BJ (cell line): ENCODE measurements at places on chromosomes 7 and 10.
A peak's percentile ranks its signal among the peaks of the same experiment; 100 is the strongest.

GRCh38 chr10:89644691-89644966 is 413 bp downstream of the PANK1 start:
- DNase-seq: no peak

DNA sequence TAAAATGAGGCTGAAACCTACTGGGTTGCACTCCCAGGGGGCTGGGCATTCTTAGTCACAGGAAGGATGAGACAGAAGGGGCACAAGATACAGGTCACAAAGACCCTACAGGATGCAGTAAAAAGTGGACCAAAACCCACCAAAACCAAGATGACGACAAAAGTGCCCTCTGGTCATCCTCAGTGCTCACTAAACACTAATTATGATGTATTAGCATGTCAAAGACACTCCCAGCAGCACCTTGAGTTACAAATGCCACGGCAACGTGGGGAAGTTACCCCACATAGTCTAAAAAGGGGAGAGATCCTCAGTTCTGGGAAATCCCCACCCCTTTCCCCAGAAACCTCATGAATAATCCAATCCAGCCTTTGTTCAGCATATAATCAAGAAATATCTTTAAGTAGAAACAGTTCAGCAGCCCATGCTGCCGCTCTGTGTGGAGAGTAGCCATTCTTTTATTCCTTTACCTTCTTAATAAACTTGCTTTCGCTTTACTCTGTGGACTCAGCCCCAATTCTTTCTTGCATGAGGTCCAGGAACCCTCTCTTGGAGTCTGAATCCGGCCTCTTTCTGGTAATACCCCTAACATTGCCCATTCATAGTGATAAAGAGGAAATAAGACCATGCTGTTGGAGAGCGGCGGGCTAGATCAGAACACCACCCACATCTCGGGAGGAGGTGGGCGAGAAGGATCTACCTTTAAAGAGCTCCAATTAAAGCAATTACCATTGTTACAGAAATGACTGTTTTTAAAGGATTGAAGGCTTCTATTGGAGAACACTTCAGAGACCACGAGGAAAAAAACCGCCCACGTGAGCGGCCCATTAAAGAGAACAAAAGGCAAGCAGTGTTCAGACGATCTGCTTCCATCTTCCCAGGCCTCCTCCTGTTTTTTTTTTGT is 170.9 kb downstream of the USP6NL start:
- DNase-seq: no peak

DNA sequence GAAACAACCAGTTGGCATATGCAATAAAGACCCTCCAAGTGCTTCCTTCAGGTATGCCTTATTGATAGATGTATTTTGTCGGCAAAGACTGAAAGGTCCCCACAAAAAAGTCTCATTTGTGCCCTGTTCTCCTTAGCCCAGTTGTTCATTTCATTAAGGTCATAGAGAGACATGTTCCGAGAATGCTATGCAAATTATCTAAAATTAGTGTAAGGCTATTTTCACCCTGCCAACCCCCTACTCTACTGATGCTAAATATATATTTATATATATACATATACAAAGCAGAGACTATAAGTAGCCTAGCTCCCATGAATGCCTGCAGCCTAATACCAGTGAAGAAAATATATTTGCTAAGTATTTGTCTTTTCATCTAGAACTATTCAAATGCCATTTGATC is 96.7 kb upstream of the ADO start:
- DNase-seq: no peak

- no peak for DNase-seq
These were observed 428.2 kb downstream of the THSD7A start for GRCh38 chr7:11403781-11404180.

- no peak for DNase-seq
These were observed 60.6 kb upstream of the MSMB start for GRCh38 chr10:46106410-46107255.

GRCh38 chr7:23394488-23395171 is 75.7 kb downstream of the IGF2BP3 start:
- no peak for DNase-seq

- DNase-seq: no peak
These were observed 134.9 kb downstream of the AOAH start for GRCh38 chr7:36589391-36589790.

DNA sequence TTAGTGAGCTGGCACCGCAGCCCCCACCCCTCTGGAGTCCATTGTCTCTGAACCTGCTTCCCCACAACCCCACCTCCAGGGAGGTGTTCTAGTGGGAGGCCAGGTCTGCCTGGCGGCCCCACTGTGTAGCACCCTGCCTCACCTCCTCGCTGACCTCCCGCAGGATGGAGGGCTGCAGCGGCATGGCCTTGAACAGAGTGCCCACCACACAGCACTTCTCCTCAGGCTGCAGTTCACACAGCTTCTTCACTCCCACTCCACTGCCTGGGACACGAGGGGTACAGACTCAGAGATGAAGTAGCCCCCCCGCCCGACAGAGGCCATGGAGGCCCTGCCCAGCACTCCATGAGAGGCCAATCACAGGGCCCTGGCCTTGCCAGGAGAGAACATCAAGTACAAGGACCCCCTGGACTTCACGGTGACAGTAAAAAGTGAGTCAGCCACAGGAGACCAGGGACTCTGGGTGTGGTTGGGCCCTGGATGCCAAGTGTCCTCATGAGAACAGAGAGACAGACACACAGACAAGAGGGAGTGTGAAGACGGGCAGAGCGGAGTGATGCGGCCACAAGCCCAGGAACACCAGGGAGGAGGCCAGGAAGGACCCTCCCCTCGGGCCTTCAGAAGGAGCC is 5.4 kb downstream of the POLD2 start:
- no peak for DNase-seq

- DNase-seq: no peak
These were observed at the start of gene HIPK2 for GRCh38 chr7:139777948-139778841. TSS of gene HIPK2 (minus strand) at chr7:139777998. CDS start at chr7:139777623, 375 bp downstream.

- no peak for DNase-seq
These were observed 5.7 kb downstream of the GLRX3 start for GRCh38 chr10:130141878-130142277.

DNA sequence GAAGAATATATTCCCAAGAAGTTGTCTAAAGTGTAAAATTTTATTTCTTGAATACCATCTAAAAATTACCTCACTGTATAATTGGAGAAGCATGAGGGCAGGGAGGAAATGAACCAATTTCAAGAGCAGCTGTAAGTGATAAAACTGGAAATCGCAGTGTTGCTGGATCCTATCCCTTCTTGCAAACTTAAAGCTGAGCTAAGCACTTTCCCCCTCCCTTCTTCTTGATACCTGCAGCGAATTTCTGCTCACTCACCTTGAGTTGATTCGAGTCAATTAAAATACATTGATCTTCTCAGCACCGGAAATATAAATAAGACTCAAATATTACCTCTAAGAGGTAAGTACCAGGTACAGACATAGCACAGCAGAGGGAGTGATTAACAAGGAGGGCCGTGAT is 65.5 kb downstream of the ARMC3 start:
- no peak for DNase-seq

- no peak for DNase-seq
These were observed 3.5 kb upstream of the EBF3 start for GRCh38 chr10:129967579-129968019.

DNA sequence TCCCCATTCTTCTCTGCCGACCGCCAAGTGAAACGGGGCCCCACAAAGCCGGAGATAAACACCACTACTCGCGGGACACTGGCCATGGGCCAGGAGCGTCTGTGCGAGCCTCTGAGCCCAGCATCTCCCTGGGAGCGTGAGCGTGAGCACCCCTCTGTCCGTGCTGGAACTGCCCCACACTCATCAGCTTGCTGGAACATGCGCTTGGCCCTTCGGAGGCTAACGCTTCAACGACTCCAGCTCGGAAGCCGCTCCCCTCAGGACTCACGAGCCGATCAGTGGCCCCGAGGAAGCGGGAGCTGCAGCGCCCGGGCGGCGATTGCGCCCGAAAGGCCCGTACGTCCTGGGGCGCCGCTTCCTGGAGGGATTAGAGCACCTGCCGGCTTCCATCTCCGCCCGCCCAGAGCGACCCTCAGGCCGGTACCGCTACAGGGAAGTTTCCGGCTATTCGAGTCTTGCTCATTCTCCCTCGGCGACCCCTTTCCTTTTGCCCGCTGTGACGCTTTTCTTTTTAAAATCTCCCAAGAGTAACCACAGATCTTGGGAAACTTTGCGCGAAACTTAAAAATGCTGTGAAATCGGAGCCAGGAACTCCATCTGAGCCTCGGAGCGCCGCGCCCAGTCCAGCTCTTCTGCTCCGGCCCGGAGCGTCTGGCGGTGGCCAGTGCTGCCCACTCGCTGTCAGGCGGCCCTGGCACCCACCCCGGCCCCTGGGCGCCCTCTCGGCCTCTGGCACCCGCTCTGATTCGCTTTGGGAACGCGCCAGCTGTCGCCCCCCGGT is 1.0 kb downstream of the TLL2 start:
- no peak for DNase-seq

GRCh38 chr10:56068473-56069263 is 292.4 kb downstream of the ZWINT start:
- no peak for DNase-seq

- DNase-seq: no peak
These were observed 31.8 kb upstream of the ABCA13 start for GRCh38 chr7:48139459-48139858.

- DNase-seq: no peak
These were observed 57.3 kb downstream of the SLC18A2 start for GRCh38 chr10:117298219-117298618.

GRCh38 chr7:155885167-155886155 is 73.2 kb upstream of the SHH start:
- DNase-seq: no peak

- no peak for DNase-seq
These were observed 337.2 kb upstream of the ANKRD30A start for GRCh38 chr10:36788152-36788551.

- no peak for DNase-seq
These were observed 192.7 kb downstream of the TCF7L2 start for GRCh38 chr10:113142601-113143362.

DNA sequence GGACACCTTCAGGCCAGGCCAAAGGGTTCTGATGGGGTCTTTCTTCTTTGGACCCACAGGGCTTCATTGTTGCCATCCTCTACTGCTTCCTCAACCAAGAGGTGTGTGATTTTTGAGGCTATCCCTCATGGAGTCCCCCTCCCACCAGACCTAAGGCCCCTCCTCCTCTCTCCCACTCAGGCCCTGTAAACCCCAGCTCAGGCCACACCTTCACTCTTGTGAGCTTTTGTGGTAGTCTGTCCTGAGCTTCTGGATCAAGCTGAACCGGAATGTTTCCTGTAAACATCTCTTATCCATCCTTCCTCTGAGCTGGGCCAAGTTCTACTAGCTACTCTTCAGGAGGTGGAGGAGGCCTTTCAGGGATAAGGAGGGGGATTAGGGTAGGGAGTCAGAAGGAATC is 13.5 kb downstream of the GHRHR start:
- no peak for DNase-seq

DNA sequence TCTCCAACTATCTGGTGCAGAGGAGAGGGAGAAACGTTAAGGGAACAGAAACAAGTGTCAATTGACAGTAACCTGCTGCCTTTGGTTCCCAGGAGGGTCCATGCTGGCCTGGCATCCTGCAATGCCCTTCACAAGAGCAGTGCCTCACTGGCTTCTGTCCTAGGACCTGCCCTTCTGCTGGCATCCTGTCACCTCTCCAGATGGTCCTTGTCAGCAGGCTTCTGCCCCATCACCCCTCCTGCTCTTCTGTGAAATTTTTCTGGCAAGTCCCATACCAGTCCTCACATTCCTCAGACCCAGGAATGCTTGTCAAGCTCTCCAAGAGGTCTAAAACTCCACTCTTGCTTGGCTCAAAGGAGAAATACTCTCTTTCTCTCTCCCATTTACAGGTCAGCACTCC is 34.2 kb downstream of the C10orf67 start:
- DNase-seq: no peak

- DNase-seq: no peak
These were observed 2.2 kb downstream of the CRTAC1 start for GRCh38 chr10:98028168-98028770.

- DNase-seq: peak; percentile 38
These were observed at the start of gene SYCE1 for GRCh38 chr10:133565441-133566294. TSS of gene SYCE1 (minus strand) at chr10:133565583. CDS start at chr10:133565529, 54 bp downstream.

- no peak for DNase-seq
These were observed 76.7 kb downstream of the MKLN1 start for GRCh38 chr7:131404226-131404911.

DNA sequence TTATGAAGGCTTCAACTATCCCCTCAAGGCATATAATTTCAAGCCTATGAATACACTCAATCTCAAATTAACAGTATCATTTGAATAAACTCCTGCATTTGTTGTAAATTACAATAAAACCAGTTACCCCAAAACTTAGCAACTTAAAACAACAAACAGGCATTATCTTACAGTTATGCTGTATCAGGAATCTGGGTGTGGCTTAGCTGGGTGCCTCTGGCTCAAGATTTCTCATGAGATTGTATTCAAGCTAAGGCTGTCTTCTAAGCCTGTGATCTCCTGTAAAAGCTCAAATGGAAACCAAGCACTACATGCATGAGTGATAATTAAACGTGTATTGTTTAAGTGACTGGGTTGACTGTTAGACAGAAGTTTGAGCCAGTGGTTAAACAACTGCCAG is 341.0 kb upstream of the PHF14 start:
- no peak for DNase-seq

DNA sequence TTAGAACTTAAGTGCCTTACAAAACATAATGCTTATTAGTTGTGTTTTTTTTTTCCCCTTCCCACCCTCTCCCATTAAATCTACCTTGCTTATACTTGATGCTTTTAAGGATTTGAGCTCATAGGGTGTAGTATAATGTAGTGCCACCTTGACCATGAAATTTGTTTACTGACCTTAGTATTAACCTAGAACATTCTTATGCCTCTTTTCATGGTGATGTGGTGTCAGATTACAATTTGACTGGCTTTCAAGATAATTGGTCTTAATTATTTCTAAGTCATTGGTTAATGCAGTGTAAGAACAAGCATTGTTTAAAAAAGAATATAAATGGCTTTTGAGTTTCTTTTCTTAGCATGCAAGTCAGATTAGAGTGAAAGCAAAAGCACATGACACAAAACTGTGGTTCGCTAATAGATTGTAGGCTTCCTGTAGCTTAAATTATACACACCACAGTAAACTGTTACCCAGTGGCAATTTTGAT is 61.8 kb downstream of the ADD3 start:
- no peak for DNase-seq

DNA sequence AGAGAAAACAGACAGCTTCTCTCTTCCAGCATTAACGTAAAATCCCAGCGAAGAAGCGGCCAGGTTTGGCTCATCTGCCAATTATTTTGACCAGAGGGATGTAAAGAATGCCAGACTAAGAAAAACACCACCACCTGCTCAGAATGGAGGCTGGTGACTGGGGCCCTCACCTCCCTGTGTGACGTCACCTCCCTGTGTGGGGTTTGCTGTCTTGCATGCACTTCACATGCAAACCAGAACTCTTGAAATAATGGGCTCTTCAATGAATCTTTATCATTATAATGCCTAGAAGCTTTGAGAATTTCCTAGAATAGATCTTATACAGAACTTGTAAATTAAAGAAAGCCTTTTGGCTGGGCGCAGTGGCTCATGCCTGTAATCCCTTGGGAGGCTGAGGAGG is 101.8 kb upstream of the WAC start:
- no peak for DNase-seq

DNA sequence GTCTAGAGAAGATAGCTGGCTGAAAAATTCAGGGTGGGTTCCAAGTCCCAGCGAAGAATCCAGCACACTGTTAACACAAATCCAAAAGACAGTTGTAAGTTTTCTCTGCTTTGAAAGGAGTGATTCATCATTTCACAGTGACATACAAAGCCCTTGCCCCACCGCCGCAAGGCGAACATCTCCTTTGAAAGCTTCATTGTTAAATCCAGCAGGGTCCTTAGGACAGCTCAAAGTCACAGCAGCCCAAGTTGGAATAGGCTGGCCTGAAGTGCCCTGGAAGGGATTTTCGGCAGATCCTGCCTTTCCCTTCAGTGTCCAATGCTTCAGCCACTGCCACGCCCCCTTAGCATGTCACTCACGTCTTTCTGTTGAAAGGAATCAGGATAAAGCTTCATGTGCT is 526.1 kb downstream of the CALN1 start:
- DNase-seq: no peak
